ENCODE measurements at places on chromosomes 7 and 10.
A peak's percentile ranks its signal among the peaks of the same experiment; 100 is the strongest.

- DNase-seq = no peak
Measured at GRCh38 chr10:70523057-70523456, 44.5 kb downstream of the PALD1 start.

- no peak for DNase-seq
Measured at GRCh38 chr7:81114633-81115032, 195.8 kb upstream of the SEMA3C start.

GRCh38 chr10:8418631-8419030, 364.1 kb downstream of the GATA3 start:
- DNase-seq = no peak

DNA sequence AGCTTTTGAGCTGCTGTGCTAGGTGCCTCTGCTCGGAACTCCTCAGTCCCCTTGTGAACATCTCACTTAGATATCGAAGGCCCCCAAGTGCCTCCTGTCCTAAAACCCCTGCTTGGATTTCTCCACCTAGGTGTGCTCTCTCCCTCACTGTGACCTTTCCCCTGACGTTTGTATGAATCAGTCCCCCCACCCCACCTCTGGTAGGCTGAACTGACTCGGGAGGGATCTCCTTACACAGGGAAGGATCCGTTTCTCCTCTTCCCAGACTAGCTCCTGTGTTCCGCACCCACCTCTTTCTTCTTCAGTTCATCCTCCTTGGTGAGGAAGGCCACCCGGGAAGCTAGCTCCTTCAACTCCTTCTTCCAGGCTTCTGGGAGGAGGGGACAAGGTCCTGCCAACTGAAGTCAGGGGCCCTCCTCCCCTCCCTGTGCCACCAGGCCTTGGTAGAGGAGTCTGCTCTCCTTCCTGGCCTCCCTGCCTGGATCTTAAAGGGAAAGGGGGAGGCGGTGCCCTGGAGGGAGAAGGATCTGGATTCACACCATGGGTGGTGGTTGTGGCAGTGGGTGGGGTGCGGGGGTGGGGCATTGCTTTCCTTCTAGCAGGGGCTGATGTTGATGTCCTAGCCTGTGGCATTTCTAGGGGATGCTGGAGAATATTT, 6.8 kb downstream of the TBATA start:
- DNase-seq = no peak

DNA sequence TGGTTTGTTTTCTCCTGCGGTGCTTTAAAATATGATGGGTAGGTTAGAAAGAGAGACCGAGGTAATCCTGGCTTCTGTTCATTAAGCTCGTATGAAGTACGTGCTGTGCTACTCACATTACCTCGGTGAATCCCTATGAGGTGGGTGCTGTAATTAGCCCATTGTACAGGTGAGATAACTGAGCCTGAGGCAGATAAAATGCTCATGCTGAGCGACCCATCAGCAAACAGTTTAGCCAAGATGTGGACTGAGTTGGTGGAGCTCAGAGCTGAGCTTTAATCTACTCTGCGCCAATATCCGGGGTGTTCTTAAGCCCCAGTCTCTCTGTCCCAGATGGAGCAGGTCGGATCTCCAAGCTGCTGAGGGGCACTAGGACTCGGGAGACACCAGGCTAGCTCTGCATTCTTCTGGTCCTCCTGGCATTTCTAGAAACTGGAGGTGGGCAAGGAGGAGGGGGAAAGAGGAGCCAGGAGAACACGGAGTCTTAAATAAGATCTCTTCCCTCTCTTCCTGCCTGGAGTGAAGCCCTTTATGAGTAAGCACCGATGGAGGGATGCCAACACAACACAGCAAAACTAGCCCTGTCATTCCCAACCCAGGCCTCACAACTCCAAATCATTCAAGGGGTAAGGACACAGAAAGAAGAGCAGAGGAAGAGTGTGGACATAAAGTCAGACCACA, 458.5 kb downstream of the KCNMA1 start:
- DNase-seq = no peak

DNA sequence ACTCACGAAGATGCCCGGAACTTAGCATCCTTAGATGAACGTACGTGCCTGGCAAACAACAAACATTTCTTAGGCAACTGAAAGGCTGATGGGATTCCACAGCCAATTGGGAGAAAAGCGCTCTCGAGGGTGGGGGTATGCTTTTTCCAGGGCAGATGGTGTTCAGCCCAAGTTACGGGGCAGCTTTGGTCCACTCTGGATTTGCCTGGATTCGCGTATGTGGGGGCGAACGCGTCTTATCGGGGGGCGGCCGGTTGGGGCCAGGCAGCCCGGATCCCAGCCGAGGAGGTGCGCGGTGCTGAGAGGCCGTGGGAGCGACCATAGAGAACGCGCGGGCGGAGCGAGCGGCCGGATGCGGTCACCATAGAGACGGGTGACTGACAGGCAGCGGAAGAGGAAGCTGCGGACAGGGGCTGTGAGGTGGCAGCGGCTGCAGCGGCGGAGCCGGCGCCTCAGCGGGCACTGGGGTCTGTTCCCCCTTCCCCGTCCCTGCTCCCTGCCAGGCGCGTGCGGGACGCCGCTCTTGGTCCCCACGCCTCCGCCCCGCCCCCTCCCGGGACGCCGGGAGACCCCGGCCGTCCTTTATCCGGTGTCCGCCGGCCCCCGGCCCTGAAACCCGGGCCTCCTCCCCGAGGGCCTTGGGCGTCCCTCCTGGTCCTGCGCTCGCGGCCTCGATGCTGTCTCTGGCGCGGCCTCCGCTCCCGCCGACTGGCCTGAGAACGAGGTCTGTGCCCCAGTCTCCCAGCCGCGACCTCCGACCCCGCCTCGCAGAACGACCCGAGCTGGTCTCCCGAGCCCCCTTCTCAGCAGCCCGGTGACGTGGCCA, at the start of gene CHPF2:
Gene CHPF2 (plus strand): TSS at position 393 of the 826 bp plus-strand sequence. CDS start 1,529 bp downstream, outside the sequence.
- DNase-seq = peak; percentile 97

- no peak for DNase-seq
Measured at GRCh38 chr10:93591065-93591808, 9.8 kb downstream of the RBP4 start.

DNA sequence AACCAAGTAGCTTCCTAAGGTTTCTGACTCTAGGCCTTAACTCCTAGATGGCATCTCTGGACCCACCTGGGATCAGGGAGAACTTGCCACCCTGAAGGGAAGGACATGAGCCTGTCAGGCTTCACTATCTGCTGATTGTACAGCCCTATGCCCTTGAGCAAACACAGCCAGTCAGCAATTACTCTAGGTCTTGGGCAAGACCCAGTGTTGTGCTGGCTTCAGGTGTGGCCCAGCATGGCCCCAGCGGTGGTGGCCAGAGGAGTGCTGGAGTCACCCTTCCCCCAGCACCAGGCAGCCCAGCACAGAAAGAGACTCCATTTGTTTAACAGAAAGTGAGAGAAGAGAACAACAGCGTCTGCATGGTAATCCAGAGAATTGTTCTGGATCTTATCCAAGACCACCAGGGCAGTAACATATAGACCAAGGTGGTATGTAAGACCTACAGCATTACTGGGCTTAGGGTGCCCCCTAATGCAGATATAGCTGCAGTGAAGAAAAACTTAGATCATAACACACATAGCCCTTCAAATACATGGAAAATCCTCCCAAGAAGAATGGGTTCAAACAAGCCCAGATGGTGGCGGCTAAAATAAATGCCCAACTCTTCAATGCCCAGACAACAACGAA, 207.7 kb downstream of the MAGI2 start:
- DNase-seq = no peak

DNA sequence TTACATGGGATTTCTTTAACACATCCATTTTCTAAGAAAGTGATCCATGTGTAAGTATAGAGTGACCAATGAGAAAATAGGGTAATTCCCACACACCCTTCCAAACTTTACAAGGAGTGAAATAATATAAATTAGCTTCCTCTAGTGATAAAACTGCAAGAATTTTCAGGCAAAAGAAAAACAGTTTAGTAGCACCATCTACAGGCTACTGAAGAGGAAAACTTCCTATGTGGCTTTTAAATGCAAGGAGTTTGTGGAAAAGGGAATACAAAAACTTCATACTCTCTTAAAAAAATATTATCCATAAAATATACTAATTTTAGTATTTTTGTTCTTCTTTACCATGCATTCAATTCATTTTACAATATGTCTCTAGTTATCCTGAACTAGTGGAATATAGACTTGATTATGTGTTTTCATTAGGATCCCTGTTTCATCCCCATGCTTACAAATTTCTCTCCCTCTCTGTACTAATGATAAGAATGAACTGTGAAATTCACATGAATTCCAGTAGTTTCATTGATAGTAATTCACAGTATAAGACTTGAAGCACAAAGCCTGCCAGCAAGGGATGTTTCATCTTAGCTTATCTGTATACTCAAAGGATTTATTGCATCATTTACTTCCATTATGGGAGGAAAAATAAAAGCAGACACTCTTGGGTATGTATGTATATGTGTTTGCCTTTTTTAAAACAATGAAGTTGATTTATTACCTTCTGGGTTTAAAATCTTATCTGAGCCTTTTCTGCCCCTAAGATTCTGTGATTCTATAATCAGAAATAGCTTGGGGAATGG, 442.9 kb downstream of the AUTS2 start:
- no peak for DNase-seq

DNA sequence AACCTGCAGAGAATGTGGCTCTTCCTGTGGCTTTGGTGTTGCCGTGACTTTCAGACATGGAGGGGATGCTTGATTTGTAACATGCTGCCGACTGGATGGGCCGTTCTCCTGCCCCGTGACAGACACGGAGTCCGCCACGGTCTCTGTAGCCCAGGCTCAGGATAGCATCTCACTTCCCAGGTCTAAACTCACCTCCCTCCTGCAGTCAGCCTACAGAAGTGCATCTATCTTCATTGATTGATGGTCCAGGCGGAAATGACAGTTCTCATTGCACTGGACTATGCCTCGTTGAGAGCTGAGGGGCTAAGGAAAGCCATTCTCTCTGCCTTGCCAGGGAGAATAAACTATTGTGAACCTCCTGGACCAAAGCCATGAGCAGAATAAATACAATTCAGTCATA, 77.5 kb downstream of the CHN2 start:
- DNase-seq = no peak

GRCh38 chr10:118423800-118424442, 81.8 kb upstream of the FAM204A start:
- peak; percentile 80 for DNase-seq

Data from activated effector memory CD4-positive, alpha-beta T cell treated with anti-CD3 and anti-CD28 coated beads, Interleukin-2, amount 50 U/mL, for 16 hours (primary cell).